ENCODE measurements at places on chromosomes 7 and 10.

- DNase-seq = no peak
These were observed 124.1 kb downstream of the MAD1L1 start for GRCh38 chr7:2108501-2109250.

GRCh38 chr10:91672021-91672608 lies 39.2 kb upstream of the PPP1R3C start:
- no peak for DNase-seq

GRCh38 chr7:120054376-120055100 lies 218.4 kb upstream of the KCND2 start:
- DNase-seq = no peak

GRCh38 chr10:101901340-101901739 lies 57.7 kb upstream of the KCNIP2 start:
- no peak for DNase-seq

DNA sequence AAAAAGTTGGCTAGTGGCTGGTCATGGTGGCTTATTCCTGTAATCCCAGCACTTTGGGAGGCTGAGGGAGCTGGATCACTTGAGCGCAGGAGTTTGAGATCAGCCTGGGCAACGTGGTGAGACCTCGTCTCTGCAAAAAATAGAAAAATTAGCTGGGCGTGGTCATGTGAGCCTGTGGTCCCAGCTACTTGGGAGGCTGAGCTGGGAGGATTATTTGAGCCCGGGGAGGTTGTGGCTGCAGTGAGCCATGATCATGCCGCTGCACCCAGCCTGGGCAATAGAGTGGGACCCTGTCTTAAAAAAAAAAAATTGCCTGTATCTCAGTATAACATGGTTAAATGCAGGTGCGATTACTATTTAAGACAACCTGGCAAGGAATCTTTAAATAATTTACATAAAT lies 61.0 kb downstream of the ADD3 start:
- no peak for DNase-seq

GRCh38 chr10:111123883-111124282 lies 47.1 kb downstream of the ADRA2A start:
- DNase-seq = no peak

GRCh38 chr7:79820387-79820786 lies 314.2 kb upstream of the GNAI1 start:
- DNase-seq = no peak

DNA sequence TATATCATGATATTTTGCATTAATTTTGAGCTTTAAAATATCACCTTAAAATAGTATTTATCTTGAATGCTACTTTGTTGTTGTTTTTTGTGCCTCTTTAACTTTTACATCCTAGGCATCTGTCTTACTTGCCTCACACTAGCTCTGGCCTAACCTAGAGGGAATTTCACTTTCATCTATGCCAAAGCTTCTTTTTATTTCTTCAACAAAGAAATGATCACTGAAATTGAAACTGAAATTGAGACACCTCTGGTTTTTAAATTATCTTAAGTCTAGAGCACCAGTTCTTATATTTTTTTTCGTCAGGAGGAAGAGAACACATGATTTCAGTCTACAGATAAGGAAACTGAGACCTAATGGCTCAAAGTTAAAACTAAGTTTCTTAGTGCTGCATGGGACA lies 3.5 kb upstream of the SCIN start:
- no peak for DNase-seq

GRCh38 chr10:12459340-12459739 lies 110.0 kb downstream of the CAMK1D start:
- no peak for DNase-seq

DNA sequence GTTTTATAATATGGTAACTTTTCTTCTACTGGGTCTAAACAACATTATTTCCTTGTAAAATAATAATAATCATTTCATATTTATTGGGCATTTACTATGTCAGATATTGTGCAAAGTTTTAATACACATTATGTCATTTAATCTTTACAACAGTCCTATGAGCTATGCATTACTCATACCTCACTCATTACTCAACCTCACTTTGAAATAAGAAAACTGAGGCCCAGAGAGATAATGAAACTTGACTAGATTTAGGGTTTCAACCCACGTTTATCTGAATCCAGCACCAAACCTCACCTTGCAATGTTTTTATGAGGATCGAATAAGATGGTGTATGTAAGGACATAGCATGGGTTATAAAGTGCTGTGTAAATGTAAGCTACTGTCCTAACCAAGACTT lies 153.2 kb upstream of the SLC13A1 start:
- DNase-seq = no peak

DNA sequence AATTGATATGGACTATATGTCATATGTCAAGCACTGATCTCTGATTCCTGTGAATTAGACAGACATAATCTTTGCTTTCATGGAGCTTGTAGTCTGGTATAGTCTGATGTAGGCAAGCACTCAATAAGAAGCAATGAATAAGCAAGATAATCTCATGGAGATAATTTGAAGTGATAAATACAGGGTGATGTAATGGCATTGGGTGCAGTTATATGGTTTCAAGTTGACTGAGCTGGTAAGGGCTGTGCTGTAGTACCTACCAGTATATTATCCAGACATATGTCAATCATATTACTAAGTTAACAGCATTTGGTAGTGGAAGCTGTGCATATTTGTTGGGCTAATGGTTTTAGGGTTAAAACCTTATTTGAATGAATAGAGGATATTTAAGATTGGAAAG lies 117.5 kb upstream of the PRPS1L1 start:
- DNase-seq = no peak

- no peak for DNase-seq
These were observed 51.0 kb upstream of the NPS start for GRCh38 chr10:127498087-127498486.

DNA sequence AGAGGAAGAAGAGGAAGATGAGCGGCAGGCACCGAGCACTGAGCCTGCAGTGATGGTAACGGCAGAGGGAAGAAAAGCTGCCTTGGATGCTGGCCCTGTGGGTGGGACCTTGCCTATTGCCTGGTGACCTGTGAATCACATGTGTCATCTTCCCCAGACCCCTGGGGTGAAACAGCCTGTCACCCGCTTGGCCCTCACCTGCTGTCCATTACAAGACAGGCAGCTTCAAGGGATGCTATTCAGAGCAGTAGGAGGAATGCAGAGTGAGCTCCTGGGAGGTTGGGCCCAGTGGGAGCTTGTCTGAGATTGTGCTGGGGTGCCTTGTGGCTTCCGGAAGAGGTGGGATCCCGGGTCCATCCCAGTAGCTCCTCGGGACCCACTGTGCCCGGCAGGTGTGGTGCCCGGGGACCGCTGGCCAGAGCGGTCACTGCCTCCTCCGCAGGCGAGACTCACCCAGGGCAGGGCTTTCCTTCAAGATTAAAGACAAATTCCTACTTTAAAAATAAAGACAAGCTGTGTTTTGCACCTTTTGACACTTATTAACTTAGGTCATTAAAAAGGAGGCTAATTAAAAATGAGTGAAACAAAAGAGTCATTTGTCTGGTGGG lies 440.2 kb upstream of the MKI67 start:
- no peak for DNase-seq

DNA sequence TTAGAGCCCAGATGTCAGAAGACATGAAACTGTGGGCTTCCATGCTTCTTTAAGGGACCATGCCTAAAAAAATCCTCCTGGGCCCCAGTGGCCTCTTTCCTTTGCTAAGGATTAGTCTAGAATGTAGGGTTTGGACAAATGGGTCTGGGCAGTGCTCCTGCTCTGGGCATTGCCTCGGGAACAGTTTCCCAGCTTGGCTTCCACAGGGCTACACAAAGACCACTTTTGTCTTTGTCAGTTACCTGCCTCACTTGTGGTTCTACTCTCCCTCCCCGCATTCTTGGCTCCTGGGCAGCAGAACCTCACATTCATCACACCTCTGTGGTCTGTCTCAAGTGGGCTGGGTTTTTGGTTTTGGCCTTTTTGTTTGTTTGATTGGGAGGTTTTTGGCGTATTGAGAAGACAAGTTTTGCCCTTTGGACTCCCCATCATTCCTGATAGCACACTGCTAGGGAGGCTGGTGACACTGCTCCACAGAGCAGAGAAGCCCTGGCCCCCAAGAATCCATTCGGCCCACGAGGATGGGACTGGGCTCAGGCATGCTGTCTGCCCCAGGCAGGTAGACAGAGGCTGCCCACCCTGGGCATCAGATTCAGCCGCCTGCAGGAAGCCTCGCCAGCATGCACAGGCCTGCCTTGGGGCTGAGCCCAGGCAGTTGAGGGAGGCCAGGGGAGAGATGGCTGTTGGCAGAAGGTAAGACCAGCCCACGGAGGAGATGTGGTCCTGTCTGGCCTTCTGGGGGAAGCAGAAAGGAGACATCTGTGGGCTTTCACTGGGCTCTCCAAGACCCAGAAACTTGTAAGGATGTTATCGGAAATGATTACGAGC lies 343.7 kb downstream of the WDR11 start:
- no peak for DNase-seq

GRCh38 chr10:135132-135600 lies at the start of gene ZMYND11:
Gene ZMYND11 (plus strand): TSS chr10:135455. CDS start chr10:180013, 44,558 bp downstream.
- DNase-seq = peak; percentile 26

- DNase-seq = no peak
These were observed 14.4 kb downstream of the PIP4K2A start for GRCh38 chr10:22699976-22700375.

GRCh38 chr10:3778692-3779157 lies 6.3 kb downstream of the KLF6 start:
- peak; percentile 42 for DNase-seq

- DNase-seq = no peak
These were observed 4.4 kb downstream of the MRLN start for GRCh38 chr10:59748834-59749233.

GRCh38 chr7:2968616-2969397 lies 74.9 kb downstream of the CARD11 start:
- DNase-seq = no peak

DNA sequence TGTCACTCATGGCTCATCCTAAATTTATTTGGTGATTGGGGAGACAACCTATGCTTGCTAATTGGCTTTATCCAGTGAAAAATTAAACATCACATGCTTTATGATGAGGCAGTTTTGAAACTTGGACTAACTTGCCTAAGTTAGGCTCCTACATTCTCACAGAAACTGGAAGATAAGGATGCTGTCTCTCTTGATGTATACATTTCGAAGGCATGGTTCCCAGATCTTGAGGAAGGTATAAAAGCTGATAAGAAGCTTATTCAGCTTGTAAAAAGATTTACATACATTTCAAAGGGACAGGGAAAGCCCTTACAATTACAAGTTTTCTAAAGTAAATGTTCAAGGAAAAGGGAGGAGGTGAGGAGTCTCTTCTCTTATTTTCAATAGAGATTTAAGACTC lies 561.7 kb downstream of the IPMK start:
- DNase-seq = no peak

DNA sequence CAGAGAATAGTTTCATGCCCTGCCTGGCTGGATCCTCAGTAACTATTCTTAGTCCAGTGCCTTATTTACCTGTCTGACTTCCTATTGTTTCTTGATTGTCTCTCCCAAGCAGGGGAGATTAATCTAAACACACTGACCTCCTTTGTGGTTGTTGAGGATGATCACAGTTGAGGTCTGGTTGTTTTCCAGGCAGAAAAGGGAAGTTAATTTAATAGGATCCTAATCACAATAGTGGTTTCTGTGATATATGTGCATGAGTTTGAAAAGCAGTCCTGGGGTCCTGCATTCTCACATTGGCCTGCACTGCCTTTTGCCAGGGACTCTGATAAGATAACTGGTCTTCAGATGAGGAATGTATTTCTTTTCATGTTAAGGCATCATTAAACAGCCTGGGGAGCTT lies 130.1 kb downstream of the SND1 start:
- no peak for DNase-seq

DNA sequence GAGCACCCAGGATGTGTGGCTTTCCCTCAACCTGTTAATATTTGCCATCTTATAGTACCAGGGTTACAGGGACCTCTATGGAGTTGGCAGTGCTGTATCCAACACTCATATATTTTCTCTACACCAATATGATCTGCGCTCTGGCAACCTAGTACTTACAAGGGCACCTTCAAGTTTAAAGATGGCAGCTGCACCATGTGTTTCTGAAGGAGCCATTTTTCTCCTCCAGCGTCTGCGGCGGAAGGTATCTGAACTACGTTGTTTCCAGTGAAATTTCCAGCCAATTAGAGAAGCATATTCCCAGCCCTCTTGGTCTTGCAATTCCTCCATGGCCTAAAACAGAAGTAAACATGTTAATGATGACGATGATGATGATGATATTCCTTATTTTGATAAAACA lies 125.6 kb downstream of the MYOF start:
- no peak for DNase-seq

DNA sequence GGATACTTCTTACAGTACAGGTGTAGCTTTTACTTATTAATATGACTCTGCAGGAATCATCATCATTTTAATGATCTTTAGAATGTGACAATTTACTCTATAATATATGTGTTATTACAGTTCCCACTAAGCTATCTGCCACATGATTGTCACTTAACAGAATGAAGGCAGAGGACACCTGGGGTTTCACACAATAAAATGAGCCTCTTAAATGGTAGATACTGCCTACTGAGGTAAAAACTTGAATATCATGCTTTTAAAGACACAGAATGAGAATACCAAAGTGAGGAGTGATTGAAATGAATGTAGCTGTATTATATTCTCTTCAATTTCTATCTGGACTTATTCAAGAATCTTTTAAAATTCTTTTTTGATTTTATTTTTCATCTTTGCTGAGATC lies 1255.3 kb upstream of the LRRN3 start:
- DNase-seq = no peak

DNA sequence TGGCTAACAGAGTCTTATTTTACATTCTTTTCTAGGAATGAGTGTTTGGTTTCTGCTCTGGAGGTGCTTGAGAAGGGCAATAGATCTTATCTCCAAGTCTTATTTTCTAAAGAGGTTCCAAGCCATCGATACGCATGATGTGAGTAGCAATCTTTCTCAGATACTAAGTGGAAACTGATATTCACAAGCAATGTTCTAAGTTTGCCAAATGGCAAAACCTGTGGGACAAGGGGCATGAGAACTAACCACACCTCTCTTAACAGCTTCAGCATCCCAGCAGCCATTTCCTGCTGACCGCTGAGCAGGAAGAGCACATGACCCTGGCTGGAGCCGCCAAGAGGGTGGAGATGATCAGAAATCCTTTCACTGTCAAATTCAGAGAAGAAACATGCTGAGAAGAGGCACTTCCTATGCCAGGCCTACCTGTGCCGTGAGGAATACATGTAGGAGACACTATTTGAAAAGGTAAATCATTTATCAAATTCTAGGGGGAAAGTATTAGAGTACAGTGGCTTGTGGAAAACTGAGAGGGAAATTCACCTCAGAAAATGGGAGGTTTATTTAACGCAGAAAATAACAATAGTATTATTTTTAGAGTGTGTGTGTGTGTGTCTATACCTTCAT lies 35.2 kb downstream of the CCDC71L start:
- no peak for DNase-seq

Data from inflammatory macrophage treated with lipopolysaccharide for 1 hour (primary cell).